Naive B cell (primary cell): ENCODE measurements at places on chromosomes 2 and 18.

DNA sequence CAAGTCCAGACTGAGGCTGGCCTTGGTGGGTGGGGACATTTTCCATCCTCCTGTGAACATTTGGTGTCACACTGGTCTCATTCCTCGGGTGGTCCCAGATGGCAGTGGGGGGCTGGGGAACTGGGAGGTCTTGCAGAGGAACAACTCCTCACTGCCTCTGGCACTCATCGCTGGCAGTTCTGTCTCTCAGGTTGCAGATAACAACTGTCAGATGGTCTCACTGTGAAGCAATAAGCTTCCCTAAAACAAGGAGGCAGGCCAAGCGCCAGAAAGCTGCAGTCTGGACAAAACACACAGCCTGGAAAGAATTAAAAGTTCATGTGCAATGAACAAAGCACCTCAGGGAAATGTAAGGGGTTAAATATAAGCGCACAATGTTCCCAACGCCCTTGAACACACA lies 78.1 kb downstream of the IRS1 start:
- DNase-seq = no peak

GRCh38 chr18:59562751-59563150 lies 134.5 kb downstream of the CCBE1 start:
- DNase-seq = no peak

DNA sequence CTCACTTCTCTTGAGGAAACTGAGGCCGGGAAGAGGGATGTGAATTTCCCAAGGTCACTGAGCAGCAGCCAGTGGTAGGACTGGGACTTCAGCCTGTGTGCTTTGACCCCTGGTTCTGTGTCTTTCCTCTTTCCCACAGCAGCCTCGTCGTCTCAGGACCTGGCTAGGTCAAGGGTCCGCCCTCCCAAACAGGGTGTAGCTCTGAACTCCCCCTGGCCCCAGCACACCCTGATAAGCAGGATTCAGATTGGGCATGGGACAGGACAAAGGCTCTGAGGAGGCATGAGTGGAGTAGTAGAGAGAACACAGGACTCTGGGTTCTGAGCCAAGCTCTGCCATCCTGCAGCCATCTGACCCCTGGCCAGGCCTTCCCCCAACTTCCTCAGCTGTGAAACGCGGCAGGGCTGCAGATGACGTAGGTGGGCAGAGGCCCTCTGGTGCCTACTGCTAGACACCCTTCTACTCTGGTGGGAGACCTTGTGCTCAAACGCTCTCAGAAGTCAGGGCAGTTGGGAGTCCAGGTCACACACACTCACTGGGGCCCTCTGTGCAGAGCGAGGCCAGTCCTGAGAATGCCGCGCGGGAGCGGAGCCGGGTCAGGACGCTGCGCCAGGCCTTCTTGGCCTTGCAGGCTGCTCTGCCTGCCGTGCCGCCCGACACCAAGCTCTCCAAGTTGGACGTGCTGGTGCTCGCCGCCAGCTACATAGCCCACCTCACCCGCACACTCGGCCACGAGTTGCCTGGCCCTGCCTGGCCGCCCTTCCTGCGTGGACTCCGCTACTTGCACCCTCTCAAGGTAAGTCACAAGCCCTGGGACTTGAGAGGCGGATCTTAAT lies 984 bp downstream of the TCF23 start:
- DNase-seq = no peak

- no peak for DNase-seq
Measured at GRCh38 chr2:27245626-27246025, 17.2 kb downstream of the SLC30A3 start.

DNA sequence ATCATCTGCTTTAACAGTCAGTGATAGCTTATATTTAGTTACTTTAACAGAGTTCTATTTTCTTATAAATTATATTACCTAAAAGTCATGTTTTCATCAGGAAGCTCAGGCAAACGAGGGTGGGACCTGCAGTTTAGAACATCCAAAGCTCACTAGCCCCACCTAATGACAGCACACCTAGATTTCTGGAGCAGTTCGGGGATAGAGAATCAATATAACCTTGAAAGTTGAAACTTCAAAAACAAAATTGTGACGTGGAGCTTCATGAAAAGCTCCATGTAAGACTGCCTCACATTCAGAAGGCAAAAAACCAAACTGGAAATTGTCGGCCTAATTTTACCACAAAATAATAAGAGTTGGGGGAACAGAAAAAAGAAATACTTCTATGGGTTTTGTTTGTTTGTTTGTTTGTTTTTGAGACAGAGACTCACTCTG lies 185.9 kb upstream of the CCDC150 start:
- peak; percentile 24 for DNase-seq

- DNase-seq = no peak
Measured at GRCh38 chr18:44986933-44987332, 306.2 kb downstream of the SETBP1 start.

DNA sequence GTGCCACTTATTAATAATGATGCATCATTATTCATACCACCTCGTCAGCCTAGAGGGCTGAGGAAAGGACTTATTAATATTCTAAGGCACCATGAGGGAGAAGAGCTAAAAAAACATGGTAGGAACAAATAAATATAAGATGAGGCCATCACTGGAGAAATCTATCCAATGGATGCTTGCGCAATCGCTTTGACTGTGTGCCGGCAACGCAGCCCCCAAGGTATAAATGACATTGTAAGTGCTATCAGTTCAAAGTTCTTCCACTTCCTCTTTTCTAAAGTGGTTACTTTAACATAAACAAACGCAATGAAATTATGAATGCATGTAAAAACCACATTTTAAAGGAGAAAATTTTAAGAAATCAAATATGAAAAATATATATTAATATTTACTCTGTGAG lies 164.6 kb downstream of the EIPR1 start:
- no peak for DNase-seq

DNA sequence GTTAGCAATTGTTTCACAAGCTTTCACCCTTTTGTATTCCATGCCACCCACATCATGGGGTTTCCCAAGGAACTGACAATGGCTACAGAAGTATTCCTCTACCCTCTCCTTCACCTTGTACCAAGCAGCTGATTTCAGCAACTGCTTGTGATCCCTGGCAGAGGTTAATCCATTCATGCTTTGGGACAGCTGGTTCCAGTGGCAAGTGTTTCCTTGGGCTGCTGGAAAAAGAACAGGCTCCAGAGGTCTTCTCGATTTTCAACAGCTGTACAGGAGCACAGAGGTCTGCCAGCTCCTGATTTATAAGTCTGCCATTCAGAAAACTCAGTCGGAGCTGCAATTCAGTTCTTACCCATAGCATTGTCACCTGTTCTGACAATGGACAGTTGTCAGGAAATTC lies 239.2 kb upstream of the CWC22 start:
- DNase-seq = no peak

DNA sequence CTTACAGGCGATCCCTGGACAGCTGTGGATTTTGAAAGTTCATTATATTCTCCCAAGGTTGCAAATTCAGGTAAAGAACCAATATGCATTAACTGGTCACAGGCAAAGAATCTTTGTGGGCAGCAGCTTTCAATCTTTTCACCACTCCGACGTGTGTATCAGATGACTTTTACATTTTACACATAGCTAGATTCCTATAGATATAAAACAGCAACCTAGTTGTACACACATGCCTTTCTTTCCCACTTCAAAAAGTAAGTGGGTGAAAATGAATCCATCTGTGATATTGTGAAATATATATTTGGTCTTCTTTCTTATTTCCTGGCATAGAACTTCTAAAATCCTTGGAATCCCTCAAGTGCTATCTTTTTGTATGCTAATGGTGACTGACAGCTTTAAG lies 72.5 kb downstream of the SCG2 start:
- no peak for DNase-seq

DNA sequence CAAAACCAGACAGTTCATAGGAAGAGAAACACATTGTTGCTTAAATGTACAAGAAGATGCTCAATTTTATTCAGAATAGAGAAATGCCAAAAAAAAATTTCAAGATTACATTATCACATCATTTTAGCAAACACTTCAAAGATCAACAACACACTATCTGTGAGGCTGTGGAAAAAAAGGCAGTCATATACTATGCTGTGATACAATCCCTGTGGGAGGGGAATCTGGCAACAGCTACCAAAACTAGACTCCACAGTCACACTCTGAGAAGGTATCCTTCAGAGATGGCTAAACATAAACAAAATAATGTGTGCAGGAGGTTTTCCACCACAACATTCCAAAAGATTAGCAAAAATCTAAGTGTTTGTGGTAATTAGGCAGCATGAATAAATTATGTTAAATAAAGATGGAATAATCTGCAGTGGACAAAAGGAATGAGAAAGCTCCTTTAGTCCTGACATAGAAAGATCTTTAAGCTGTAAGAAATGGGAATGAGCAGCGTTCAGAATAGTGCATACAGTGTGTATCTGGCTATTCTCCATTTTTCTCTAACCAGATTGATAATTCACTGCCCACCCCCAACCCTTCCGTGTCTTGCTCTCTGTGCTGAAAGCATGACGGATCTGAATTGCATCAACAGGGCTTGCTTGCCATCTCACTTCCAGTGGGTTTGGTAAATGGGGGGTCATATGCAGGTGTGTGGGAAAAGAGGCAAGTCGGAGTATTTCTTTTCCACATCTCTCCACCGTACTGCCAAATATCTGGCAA lies 329.6 kb downstream of the MBD2 start:
- no peak for DNase-seq

- no peak for DNase-seq
Measured at GRCh38 chr2:86752934-86753333, 32.8 kb downstream of the RMND5A start.

DNA sequence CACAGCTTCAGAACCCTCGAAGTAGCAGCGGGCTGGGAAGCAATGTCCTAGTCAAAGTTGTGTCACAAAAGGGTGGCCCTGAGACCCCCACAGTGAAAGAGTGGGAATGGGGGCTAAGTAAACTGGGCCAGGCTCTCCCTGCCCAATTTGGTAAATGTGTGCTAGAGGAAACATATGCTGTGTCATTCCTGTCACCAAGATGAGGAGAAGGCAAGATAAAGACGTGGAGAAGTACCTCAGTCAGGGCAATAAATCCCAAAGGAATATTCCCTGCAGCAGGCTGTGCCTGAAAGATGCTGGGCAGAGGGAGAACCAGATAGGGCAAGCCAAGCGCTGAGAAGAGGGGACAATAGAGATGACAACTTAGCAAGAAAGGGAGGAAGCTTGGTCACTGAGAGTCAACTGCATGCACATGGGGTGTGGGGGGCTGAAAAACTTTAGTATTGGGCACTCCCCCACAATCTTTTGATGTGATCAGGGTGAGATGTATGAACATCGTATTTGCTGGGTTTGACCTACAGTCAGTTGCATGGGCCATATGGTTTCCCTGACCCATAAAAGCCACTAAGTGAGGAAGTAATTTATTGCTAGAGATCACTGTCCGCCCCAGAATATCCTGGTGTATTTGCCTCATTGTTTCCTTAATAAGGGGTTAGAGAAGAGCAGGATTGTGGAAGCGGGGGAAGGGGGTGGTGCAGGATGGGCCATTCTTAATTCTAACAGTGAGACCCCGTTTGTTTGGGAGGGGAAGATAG lies 49.9 kb upstream of the CXCR4 start:
- no peak for DNase-seq

DNA sequence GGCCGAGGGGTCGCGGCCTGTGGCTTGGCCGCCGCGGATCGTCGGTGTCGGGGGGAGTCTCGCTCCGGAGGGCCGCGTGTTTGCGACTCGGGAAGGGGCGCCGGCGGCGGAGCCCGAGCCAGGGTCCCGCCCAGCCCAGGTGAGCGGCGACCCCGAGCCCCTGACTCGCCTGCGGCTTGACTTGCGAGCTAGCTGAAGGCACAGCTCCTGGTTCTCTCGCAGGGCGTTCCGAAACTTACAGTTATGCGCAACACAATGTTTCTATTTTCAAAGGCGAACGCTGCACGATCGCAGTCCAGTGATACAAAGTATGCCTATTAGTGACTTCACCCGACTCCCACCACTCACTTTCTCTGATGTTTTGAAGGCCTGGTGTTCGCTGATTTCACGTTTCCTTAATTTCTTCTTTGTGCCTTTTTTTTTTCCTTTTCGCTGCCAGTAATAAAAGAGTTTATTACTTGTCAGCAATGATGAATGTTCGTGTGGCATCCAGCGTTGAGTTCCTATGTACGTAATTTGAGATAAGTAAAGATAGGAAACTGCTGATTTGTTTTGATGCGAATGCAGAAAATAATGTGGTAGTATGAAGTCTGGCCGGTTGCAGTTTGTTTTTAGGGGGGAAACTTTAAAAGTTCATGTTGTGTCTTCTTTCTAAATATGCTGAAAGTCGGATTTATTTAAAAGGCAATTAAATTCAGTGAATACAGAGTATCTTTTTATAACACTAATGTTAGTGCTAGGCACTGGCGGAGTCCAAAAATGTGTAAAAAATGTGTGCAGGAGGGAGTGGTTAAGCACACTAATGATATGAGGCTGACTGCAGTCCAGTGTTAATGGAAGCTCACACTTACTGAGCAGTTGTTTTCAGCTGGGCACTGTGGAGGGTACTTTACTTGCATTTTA lies 706 bp downstream of the UBXN2A start:
- no peak for DNase-seq

DNA sequence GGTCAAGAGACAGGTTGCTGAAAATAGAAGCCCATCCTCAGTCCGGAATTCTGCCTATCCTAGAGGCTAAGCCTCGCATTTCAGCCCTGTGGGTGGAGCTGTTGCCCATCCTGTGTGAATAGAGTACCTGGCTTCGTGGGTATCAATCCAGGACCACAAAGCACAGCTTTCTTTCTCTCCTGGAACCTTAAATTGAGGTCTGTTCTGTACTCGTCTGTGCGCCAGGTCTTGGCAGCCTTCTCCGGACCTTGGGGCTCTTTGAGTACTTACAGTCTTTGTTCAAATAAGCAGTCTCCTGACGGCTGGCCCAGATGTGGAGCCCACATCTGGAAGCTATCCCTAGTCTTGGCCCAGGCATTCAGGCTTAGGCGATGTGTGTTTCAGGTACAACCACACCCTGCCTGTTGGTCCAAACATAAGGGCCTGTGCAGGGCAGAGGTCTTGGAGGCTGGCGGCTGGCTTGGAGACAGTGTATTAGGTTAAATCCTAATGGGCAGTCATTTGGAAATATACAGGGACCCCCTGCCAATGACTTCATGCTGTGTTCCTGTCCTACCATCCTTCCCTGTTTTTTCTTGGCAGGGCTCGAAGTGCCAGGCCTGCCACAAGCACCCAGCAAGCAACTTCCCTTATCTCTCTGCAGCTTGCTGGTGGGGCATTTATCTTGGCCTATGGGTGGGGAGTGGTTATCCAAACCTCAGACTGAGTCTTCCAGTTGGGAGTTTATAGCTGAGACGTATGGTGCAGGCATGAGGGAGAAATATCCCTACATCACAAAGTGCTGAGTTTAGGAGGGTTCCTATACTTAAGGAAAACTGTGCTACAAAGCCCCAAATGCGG lies 294.1 kb downstream of the BCL2 start:
- no peak for DNase-seq

DNA sequence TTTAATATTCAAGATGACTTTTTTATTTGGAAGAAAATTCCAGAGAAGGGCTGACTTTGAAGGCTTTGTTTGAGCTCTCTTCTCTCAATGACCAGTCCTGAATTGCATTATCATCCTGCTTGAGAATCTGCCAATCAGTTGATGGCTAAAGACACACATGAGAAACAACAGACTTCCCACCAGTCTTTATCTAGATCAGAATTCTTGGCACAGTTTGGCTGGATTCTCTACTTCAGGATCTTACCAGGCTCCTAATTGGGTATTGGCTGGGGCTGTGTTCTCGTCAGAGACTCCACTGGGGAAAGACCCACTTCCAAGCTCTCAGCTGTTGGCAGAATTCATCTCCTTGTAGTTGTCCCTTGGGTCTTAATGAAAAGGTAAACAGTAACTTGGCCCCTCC lies 86.0 kb downstream of the WDSUB1 start:
- no peak for DNase-seq

GRCh38 chr2:239978411-239978810 lies 46.7 kb downstream of the NDUFA10 start:
- DNase-seq = no peak

GRCh38 chr2:96156011-96156820 lies 11.0 kb upstream of the DUSP2 start:
- DNase-seq = no peak
